Hair follicle dermal papilla cell (primary cell): ENCODE measurements at places on chromosomes 12 and 14. TPM values are rescaled to one million over a fixed set of nuclear protein-coding genes. Genes with fewer than 3 reads are reported as not detected.

Gene KERA
- total RNA-seq: not detected in 2 replicates

Gene SOAT2
- total RNA-seq: 0.49 TPM in 1 of 2 replicates, not detected in the other

Gene KRT85
- not detected in 2 replicates for total RNA-seq

Gene SLC41A2
- 30.1 and 34.1 TPM in 2 replicates for total RNA-seq

Gene ATF1
- 21.9 and 34.7 TPM in 2 replicates for total RNA-seq

Gene TNFAIP2
- total RNA-seq: 59.4 and 83.2 TPM in 2 replicates

Gene KRT80
- 0.24 and 1.1 TPM in 2 replicates for total RNA-seq

Gene CHST11
- 7.4 and 15.7 TPM in 2 replicates for total RNA-seq

Gene PLEKHG3
- 5.8 and 6.5 TPM in 2 replicates for total RNA-seq

Gene NR4A1
- total RNA-seq: 4.2 and 6.2 TPM in 2 replicates

Gene HRK
- not detected in 2 replicates for total RNA-seq

Gene B3GNT4
- total RNA-seq: not detected in 2 replicates

Gene SRRM4
- not detected in 2 replicates for total RNA-seq

Gene RPL10L
- not detected in 2 replicates for total RNA-seq

Gene WNT1
- total RNA-seq: not detected in 2 replicates

Gene OTUB2
- 1.9 and 2.2 TPM in 2 replicates for total RNA-seq

Gene TAS2R42
- total RNA-seq: not detected in 2 replicates

Gene ITGA7
- total RNA-seq: 4.4 and 7.7 TPM in 2 replicates

Gene NTN4
- 19.6 and 43.8 TPM in 2 replicates for total RNA-seq

Gene ASB2
- 0.16 TPM in 1 of 2 replicates, not detected in the other for total RNA-seq

Gene IFNG-AS1
- total RNA-seq: not detected in 2 replicates

Gene ITGB7
- total RNA-seq: 1.3 and 1.8 TPM in 2 replicates

Gene KLRC3
- not detected in 2 replicates for total RNA-seq

Gene NKX2-1
- not detected in 2 replicates for total RNA-seq

Gene ASCL1
- total RNA-seq: not detected in 2 replicates

Gene SLC16A7
- 148 and 204 TPM in 2 replicates for total RNA-seq

Gene C12orf75
- total RNA-seq: 142 and 224 TPM in 2 replicates

Gene NEUROD4
- total RNA-seq: not detected in 2 replicates

Gene RFLNA
- total RNA-seq: 5.8 and 12.0 TPM in 2 replicates

Gene PLA2G1B
- total RNA-seq: not detected in 2 replicates

Gene JPH4
- not detected in 2 replicates for total RNA-seq
